Stimulated activated effector memory CD8-positive, alpha-beta T cell treated with anti-CD3 and anti-CD28 coated beads, Interleukin-12 subunit alpha, Interleukin-12 subunit beta, amount 100 ng/mL, for 72 hours (primary cell): ENCODE measurements at places on chromosomes 16 and 17.
A peak's percentile ranks its signal among the peaks of the same experiment; 100 is the strongest.

- no peak for DNase-seq
These were observed 3.0 kb downstream of the KRT38 start for GRCh38 chr17:41437769-41438168.

DNA sequence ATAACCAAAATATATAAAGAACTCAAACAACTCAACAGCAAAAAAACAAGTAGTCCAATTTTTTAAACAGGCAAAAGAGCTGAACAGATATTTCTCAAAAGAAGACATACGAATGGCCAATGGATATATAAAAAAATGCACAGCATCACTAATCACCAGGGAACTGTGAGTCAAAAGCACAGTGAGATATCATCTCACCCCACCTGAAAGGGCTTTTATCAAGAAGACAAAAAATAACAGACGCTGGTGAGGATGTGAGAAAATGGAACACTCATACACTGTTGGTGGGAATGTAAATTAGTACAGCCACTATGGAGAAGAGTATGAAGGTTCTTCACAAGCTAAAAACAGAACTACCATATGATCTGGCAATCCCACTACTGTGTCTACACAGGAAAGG is 7.4 kb downstream of the XYLT1 start:
- DNase-seq: no peak

DNA sequence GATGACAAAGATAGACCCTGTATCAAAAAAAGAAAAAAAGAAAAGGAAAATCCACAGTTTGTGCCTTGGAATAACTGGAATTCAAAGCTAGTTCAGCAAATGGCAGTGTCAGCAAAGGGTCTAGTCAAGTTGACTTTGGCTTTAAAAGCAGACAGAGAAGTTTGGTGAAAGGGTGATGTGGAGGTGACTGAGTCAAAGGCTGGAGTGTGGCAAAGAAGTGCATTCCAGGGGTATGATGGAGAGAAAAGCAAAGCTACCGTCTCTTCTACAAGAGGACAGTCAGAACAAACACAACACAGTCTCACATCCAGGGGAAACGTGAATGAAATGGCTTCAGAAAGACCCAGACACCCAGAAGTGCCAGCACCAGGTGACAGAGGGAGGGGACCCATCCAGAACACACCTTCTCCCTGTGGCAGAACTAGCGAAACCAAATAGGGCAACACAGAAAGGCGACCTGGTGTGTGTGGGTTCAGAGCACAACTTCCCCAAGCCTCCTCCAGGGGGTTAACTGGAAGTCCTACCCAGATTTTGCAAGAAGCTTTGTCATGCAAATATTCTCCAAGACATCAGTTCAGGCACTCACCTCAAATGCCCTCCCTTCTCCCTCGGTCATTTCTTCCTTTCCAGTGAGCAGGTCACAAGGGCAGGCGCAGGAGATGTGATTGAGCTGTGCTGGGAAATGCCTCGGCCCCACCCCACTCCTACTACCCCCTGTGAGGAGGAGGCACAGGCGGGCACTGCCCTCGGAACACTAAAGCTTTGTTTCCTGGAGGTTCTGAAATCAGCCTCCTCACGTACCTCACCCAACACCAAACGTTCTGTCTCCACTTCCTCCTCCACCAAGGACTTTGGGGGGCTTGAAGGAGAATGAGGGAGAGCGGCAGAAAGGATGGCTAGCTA is 481.9 kb downstream of the SOX9 start:
- no peak for DNase-seq

GRCh38 chr17:74742153-74742515 is 5.1 kb downstream of the RAB37 start:
- DNase-seq: peak; percentile 81

GRCh38 chr17:74957935-74958740 is 14.4 kb downstream of the HID1 start:
- DNase-seq: peak; percentile 87

GRCh38 chr17:39178536-39178935 is 12.6 kb upstream of the ARL5C start:
- no peak for DNase-seq

DNA sequence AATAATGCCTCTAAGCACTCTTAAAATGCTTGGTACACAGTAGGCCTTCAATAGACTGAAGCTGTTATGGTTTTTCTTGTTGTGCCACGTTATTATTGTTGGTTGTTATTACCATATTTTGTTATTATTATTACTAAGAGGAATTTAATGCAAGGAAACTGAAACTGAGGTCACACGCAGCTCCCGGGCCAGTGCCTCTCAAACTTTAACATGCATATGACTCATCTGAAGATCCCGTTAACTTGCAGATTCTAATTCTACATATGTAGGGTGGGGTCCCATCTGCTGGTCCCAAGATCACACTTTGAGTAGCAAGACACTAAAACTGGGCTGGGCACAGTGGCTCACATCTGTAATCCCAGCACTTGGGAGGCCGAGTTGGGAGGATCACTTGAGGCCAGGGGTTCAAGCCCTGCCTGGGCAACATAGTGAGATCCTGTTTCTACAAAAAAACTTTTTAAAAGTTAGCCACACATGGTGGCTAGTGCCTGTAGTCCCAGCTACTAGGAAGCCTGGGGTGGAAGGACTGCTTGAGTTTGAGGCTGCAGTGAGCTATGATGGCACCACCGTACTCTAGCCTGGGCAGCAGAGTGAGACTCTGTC is 888 bp downstream of the ACSM5 start:
- DNase-seq: no peak

DNA sequence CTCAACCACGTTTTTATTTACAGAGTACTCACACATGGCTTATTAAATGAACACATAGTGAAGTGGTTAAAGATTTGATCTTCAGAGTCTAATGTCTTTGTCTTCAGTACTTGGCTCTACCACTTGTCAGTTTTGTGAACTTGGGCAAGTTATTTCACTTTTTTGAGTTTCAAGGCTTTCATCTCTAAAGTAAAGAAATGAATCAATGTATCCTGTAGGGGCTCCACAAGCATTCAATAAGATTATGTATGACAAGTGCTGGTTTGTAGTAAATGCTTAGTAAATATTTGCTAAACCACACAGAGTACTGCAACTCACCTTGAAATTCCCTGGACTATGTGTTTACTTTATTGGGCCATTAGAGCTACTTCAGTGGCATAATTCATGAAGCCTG is 446.0 kb upstream of the GOT2 start:
- DNase-seq: no peak

DNA sequence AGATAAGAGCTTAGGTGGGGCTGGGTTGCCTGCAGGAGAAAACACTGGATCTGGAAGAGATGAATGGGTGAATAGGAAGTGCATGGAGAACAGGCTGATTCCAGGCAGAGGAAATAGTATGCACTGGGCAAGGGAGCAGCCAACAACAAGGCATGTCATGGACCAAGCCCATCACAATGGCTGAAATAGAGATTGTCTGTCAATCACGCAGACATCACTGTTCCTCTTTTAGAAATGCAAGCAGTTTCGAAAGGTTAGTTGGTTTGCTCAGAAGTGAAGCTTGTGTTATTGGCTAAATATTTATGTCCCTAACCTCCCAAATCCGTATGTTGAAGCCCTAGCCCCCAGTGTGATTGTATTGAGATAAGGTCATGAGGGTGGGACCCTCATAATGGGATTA is 621.7 kb upstream of the CDH11 start:
- no peak for DNase-seq

DNA sequence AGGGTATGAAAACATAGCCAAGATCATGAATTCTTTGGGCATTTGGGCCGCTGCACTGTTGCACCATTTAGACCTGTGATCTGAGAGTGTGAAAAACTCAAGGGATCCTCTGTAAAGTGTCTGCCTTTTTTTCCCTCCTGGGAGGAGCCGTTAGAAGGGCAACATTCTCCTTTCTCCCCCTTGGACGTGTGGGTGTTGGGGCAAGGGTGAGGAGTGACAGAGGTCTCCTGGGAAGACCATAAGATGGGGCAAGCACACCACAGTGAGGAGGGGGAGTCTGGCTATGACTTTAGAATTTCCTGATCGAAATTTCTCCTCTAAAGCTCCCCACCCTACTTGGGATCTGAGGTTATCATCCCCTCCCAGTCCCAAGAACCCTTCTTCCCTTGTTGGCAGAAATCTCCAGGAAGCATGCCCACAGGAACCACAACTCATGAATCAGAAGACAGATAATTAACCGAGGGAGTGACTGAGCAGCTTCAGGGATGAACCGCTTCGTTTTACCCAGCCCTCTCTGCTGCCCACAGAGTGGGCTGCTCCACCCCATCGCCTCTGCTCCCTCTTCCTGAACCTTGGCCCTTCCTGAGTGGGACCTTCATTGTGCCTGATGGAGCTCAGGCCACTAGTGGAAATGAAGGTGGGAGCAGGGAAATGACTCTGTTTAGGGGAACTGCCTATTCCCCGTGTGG is 4.2 kb downstream of the ITGB3 start:
- no peak for DNase-seq

DNA sequence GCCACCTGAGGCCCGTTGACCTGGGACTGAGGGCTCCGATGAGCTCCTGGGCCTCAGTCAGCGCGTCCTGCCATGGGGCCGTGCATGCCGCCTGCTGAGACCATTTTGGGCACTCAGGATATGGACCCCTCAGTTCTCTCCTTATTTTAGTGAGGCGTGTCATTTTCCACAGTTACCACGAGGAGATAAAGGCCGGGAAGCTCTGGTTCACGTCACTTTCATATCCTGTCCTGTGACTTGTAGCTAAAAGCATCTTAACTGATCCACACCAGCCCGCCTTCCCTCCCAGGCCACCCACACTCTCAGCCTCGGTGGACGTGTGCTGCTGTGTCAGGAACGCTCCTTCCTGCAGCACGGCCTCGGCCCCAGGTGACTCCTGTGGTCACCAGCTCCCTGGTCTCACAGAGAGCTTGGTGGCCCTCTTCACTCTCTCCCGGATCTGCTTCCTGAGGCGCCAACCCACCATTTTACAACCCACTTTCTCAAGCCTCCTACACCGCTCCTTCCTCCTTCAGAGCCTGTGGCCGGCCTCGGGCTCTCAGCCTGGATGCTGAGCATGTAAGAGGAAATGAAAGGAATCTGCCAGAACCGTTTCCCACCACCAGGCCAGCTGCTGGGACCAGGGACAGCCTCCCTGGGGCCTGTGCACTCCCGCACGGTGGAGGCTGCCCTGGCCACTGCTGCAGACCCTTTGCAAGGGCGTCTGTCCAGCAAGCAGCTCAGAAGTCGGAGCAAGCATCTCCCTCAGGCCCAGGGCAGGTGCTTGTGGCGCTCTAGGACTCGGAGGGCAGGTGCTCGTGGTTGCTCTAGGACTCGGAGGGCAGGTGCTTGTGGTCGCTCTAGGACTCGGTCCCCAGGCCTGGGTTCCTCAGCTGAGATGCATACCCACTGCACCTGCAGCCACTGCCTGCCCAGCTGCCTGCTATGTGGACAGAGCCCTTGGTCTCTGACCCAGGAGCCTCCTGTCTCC is 23.9 kb upstream of the FASN start:
- no peak for DNase-seq

DNA sequence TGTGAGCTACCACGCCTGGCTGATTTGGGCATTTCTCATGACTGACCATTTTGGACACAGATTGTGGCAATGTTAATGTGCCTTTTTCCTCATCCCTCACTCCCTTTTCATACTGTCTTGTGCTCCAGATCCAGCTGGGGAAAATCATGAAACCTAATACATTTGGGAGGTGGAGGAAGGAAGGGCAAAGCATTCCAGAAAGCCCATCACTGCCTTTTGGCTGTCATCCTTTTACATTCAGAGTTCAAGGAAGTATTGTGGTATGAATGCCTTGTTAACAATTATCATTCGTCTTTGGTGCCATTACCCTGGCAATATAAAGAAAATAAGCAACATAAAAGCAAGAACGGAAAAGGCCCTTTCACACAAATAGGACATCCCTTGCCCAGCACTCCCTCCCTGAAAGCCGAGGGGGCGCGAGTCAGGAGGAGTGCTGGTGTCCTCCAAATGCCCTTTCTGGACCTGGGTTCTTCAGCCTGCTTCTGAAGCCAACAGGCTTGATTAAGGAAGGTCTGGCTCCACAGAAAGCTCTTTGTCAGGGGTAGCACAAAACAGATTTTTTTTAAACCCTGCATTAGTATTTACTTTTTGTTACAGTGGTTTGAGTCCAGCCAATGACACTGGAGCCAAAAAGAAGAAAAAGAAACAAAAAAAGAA is 20.1 kb downstream of the NMT1 start:
- no peak for DNase-seq

DNA sequence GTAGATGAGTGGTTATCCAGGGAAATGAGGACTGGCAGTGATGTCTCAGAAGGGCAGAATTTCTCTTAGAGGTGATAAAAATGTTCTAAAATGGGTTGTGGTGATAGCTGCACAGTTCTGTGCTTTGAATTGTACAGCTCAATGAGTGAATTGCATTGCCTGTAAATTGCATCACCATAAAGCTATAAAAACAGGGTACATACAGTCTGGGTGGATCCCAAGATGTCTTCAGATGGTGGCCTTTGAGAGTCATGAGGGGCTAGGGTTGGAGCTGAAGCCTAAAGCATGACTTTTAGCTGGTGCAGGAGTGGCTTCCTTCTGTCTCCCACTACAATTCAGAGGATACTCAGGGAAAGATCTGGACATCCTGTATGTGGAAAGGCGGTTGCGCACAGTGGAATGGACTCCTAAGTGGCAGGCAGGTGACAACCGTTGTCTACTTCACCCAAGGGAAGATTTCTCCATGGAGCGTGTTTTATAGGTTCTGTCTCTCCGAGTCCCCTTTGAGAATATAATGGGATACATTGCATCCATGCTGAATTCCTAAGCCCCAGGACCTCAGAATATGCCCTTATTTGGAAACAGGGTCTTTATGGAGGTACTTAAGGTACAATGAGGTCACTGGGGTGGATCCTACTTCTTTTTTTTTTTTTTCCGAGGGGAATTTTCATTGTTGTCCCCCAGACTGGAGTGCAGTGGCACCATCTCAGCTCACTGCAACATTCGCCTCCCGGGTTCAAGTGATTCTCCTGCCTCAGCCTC is 1.6 kb upstream of the IL32 start:
- no peak for DNase-seq

GRCh38 chr17:39096508-39097149 is 54.8 kb downstream of the PLXDC1 start:
- DNase-seq: peak; percentile 55

DNA sequence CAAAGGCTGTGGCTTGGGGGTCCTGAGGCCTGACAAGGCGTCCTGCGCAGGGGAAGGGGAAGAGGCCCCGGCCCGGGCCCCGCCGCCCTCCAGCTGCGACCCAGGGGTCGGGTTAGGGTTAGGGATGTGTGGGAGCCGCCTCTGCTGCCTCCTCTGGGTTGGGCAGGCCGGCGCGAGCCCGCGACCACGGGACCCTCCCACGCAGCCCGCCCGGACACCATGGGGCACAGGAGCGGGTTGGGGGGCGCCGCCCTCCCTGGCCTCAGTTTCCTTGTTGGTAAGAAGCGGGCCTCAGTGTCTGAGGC is 386 bp downstream of the CIAO3 start:
- DNase-seq: peak; percentile 58

DNA sequence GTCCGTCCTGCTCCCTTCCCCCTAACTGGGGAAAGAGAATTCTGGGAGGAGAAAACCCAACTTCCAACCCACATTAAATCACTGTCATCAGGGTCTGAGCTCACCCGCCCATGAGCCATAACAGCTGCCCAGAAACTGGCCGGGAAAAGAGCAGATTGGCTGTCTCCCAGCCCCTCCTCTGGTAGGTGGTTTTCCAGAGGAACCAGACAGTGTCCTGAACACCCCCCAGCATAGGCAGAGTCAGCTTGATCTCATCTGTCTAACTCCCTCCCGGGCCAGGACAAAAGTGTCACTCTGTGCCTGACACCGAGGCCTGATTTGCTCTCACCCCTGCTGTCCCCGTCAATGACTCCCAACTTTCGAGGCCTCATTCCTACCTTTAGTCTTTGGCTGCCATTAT is 197.0 kb downstream of the AXIN2 start:
- no peak for DNase-seq
